ENCODE measurements at places on chromosomes 3 and 15.

DNA sequence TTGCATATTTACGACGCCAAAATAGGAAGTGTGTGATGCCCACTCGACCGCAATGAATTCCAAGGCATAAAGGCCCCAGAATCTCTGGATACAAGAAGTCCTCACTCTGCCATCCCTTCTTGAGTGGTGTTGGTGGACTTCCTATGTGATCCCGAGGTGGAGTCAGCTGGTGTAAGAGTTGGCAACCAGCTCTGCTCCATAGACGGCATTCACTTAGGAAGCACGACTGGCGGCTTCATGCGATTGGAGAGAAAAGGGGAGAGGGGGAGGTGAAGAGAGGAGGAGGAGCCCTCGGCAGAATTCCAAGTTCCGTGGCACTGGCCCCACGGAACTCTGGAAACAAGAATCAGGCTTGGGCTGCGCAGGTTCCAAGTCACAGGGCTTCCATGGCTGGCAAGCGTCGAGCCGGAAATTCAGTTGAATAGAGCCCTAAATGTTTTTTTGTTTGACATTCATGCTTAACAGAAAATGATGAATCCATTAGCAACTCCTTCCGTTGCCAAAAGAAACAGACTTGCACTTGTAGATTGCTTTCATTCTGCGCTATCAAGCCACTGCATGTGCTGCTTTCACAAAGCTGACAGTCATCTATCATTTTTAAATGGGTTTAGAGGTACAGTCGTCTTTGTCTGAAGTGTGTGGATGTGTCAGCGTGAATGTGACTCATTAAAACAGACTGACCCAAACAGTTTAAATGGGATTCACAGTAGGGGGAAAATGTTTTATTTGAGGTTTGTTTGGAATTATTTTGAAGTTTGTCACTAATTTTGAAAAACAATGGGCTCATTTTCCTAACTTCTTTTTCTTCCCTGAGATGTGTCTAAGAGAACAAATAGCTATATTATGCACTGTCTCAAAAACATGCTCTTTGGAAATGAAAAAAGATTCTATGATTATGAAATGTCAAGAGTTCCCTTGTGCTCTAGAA, 428.3 kb upstream of the ATP11B start:
- no peak for DNase-seq

DNA sequence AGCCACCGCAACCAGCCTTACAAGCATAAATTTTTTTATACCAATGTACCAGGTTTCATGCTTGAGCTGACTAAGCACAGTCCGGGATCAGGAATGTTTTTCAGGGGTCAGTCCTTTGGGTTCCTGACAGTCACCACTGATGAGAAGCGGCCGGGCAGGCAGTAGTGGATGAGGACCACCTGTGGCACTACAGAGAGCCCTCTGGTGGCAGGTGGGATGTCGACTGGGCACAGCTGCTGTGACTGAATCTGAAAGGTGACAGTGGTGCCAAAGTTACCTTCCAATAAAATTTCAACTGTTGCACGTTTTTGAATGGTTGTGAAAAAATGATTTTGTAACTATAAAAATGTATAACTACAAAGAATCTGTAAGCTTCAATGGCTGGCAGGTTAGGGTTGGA, 34.0 kb downstream of the TPRA1 start:
- DNase-seq, result no peak

DNA sequence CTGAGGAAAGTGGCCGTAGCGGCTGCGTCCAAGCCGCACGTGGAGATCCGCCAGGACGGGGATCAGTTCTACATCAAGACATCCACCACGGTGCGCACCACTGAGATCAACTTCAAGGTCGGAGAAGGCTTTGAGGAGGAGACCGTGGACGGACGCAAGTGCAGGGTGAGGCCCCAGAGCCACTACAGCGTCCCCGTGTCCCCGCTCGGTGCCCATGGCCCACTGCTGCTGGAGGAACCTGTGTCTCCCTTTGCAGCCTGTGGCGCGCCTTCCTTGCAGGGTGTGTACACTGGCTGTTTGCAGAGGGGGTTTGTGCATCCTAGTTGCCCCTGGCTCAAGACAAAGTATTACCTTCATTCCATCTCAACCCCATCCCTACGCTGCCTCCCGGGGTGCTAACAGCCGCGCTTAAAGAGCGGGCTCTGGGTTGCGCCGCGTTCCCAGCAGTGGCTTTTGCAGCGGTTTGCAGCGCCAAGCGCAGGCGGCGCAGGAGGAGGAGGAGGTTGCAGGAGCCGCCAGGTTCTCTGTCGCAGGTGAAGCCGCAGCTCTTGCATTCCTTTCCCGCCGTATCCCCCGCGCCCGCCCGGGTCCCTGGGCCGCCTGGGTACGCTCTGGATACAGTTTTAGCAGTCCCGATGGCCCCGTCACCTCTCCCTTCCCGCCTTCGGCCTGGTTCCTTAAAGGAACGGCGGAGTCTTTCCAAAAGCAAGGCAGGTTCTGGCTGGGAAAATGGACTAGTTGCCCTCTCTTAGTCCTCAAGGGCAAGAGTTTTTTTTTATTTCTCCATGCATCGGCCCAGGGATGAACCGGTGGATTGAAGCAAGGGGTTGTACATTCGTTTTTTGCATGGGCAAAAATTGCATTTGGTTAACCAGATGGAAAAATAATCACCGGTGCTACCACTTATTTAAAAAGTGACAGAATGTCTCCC, 1.2 kb downstream of the CRABP1 start:
- no peak for DNase-seq

DNA sequence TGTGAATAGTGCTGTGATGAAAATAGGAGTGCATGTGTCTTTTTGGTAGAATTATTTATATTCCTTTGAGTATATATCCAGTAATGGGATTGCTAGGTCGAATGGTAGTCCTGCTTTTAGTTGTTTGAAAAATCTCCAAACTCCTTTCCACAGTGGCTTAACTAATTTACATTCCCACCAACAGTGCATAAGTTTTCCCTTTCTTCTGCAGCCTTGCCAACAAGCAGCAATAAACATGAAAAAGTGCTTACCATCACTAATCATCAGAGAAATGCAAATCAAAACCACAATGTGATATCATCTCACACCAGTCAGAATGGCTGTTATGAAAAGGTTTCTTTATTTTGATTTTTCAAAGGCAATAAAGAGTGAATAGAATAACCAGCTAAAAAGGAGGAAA, 1105.9 kb downstream of the NAALADL2 start:
- no peak for DNase-seq

DNA sequence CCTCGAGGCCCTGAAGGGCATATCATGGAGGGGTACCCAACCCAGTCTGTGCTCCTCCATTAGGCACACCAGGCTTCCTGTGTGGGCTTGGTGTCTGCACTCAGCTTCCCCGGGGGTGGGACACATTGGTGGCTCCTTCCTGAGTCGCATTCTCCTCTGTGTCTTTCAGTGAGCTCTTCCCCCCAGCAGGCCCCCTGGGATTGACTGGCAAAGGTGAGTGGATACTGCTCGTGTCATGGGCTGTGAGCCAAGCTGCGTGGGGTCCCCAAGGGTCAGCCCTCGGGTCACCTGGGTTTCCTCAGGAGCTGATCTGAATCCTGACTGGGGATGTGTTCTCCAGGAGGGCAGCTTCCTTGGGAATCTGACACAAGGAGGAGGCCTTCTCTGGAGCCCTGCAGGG, 231.0 kb downstream of the SNRPN start:
- no peak for DNase-seq

DNA sequence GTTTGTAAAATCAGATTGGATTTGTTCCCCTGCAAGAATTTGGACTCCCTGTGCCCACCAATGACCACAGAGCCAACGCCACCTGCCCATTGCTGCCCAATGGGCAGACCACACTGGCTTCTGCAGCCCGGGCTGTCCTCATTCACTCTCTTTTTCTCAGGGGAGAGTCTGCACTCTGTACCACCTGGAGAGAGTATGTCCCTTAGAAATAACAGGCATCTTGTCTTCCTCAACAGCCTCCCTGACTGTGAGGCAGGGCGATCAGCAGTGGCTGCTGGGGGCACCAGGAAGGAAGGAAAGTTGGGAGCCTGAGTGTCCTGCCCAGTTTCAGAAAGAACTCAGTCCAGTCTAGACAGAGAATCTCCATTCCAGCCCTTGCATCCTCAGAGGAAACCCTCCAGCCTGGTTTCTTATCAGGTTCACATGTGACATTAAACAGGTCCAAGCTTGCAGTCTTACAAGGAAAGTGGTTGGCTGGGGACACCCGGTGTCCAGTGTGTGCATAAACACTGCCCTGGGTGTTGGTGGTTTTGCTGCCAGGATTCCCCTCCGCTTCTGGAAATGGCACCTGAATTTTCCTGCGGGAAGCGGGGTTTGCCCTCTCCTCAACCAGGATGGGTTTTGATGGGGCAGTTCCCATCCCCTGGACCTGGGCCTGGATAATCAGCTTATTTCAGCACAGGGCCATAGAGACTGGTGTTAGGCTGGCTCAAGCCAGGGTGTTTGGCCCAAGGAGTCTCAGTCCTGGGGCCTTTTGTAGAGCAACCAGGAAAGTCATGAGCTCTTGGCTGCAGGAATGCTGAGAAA, 37.2 kb downstream of the SSUH2 start:
- no peak for DNase-seq

GRCh38 chr3:47525617-47526016, 12.1 kb upstream of the ELP6 start:
- no peak for DNase-seq

DNA sequence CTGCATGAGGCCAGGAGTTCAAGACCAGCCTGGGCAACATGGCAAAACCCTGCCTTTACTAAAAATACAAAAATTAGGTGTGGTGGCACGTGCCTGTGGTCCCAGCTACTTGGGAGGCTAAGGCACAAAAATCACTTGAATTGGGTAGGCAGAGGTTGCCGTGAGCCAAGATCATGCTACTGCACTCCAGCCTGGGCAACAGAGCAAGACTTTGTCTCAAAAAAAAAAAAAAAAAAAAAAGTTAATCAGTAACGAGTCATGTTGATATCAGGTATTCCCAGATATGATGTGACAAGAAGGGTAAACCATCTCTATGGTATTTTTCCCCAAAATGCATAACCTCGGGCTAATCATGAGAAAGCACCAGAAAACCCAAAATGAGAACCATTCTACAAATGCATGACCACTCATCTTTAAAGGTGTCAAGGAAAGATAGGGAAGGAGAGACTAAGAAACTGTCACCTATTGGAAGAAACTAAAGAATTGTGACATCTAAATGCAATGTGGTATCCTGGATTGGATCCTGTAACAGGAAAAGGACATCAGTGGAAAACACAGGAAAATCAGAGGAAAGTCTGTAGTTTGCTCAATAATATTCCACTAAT, 66.5 kb upstream of the MAP4 start:
- DNase-seq, result no peak

DNA sequence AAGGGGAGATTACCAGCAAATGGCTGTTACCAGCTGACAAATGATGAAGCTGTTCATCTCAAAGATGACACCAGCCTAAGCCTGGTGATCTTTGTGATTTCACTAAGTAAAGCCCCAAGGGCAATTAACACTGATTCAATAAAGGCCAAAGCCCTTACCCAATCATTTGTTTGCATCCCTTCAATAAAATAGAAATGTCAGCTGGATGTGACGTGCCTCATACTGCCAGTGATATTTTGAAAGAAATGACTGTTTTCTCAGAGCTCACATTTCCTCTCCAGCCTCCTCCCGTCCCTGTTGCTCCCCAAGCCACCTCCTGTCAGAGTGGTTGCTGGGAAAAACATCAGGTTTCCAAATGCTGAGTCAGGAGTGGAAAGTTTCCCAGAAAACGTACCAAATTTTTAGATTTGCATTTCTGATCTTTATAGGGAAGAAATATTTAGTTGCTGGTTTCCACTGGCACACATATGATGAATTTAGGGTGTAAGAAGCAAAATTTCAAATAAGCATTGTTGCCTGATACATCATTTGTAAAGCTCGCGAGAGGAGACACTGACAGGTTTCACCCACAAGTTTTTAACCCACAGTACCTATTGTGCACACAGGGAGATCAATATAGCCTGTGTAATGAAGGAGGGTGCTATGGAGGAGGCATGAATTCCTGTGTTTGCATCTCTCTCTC, 21.0 kb downstream of the C2CD4A start:
- no peak for DNase-seq

GRCh38 chr3:127858521-127858920, 36.2 kb upstream of the MGLL start:
- DNase-seq, result no peak

Measured in activated naive CD4-positive, alpha-beta T cell treated with anti-CD3 and anti-CD28 coated beads, Interleukin-2, amount 50 U/mL, for 72 hours (primary cell).